ENCODE measurements at places on chromosomes 6 and 20.

GRCh38 chr6:56370127-56370540 lies 122.8 kb upstream of the COL21A1 start:
- peak; percentile 30 for DNase-seq
- no peak overlapping the region for H3K4me3 ChIP-seq
- peaks cover 46% of the 10 kb centered on the region for H3K4me1 ChIP-seq
- no peak overlapping the region for H3K27ac ChIP-seq
- no peaks in the 10 kb centered on the region for H3K36me3 ChIP-seq

- H3K27me3 ChIP-seq = no peaks in the 10 kb centered on the region
- DNase-seq = no peak
- no peak overlapping the region for H3K4me3 ChIP-seq
- H3K4me1 ChIP-seq = peaks cover 3% of the 10 kb centered on the region
- no peak overlapping the region for H3K27ac ChIP-seq
Measured at GRCh38 chr6:47455533-47456209, 21.9 kb upstream of the CD2AP start.

DNA sequence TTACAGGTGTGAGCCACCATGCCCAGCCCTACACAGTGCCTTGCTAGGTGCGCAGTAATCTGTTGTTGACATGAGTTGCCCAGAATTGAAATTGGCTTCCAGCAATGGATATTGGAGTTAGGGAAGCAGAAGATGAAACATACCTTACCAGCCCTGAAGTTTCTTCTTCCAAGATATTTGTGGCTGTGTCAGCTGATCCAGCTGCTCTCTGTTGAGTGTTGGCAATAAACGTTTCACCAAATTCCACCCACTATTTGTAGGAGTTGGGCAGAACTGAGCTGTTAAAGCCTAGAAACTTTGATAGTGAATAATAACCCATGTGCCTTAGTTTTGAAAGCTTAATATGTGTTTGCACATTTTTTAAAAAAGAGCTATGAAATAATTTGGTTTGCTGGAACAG lies 218.2 kb upstream of the SNX9 start:
- no peak overlapping the region for H3K27ac ChIP-seq
- no peaks in the 10 kb centered on the region for H3K36me3 ChIP-seq
- DNase-seq = no peak

GRCh38 chr6:152943260-152943897 lies 39.5 kb downstream of the FBXO5 start:
- no peak overlapping the region for H3K27ac ChIP-seq
- H3K4me1 ChIP-seq = no peaks in the 10 kb centered on the region
- H3K36me3 ChIP-seq = no peaks in the 10 kb centered on the region
- H3K27me3 ChIP-seq = peaks cover 6% of the 10 kb centered on the region

DNA sequence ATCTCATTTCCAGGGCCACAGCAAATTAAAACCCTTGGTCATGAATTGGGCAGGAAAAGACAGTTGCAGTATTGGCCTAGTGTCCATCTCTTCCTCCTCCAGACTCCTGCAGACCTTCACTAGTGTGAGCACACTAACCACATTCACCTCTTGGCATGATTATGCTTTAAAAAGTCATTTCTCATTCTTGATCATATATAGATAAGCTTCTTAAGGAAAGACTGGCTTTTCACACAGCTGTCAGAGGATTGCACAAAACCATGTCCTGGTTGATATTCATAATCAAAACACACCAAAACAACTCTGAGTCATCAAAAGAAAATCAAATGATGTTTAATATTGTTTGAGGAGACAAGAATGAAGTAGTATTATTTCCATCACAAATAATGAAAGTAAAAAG lies 52.1 kb downstream of the TMEM200A start:
- no peak overlapping the region for H3K4me3 ChIP-seq
- H3K4me1 ChIP-seq = no peaks in the 10 kb centered on the region
- no peaks in the 10 kb centered on the region for H3K36me3 ChIP-seq
- DNase-seq = no peak

DNA sequence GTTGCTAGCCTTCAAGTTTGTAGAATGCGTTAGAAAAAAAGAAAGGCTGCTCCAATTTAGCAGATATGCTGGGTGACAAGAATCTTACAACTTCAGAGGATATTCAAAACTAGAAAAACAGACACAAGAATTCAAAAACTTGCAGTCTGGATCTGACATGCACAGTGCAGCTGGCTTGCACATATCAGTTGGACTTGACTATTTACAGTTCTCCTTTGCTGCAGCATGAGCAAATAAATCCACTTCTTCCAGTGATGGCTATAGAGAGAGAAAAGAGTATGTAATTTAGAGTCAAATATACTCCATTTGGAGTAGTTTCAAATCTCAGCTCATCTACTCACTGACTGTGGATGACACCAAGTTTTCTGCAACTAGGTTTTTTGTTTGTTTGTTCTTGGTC lies 247.0 kb downstream of the RIMS1 start:
- no peak for DNase-seq
- H3K27ac ChIP-seq = no peak overlapping the region
- H3K27me3 ChIP-seq = peaks cover 4% of the 10 kb centered on the region
- no peaks in the 10 kb centered on the region for H3K36me3 ChIP-seq
- H3K4me3 ChIP-seq = no peak overlapping the region

DNA sequence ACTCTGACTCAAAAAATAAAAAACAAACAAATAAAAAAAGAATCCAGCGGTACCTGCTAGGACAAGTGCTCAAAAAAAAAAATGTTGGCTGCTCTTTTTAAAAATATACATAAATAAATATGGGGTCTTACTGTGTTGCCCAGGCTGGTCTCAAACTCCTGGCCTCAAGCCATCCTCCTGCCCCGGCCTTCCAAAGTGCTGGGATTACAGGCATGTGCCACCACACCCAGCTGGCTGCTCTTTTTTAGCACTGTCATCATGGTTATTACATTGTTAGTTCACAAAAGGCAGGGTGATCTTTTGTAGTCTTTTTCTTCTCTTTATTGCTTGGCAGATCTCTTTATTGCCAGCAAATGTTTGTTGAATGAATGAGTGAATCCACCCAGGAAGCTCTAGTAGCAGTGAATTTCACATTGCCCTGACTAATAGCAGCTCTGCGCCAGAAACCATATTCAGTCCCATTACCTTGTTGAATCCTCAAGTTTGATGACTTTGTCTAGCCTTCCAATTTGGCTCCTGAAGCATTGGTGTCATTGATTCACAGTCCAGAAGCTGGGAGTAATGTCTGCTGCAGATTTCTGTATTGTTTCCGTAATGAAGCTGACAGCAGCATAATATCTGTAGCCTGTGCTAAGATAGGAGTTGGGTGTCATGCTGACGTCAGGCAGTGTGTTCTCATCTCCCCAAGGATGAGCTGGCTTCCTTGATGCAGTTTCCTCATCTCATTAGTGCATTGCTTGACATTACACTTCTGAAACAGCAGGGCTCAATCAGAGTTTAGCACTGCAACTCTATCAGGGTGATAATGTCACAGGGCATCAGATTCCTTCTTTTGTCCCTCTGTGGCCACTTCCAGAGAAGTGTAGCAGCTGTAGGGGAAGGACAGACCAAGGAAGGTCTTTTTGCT lies 84.9 kb upstream of the TGM3 start:
- no peak for DNase-seq
- no peak overlapping the region for H3K4me3 ChIP-seq
- H3K4me1 ChIP-seq = peaks cover 13% of the 10 kb centered on the region
- no peaks in the 10 kb centered on the region for H3K36me3 ChIP-seq

GRCh38 chr6:63923139-63923739 lies 287.6 kb downstream of the PHF3 start:
- no peaks in the 10 kb centered on the region for H3K36me3 ChIP-seq
- H3K27ac ChIP-seq = no peak overlapping the region
- DNase-seq = no peak
- no peaks in the 10 kb centered on the region for H3K4me1 ChIP-seq

DNA sequence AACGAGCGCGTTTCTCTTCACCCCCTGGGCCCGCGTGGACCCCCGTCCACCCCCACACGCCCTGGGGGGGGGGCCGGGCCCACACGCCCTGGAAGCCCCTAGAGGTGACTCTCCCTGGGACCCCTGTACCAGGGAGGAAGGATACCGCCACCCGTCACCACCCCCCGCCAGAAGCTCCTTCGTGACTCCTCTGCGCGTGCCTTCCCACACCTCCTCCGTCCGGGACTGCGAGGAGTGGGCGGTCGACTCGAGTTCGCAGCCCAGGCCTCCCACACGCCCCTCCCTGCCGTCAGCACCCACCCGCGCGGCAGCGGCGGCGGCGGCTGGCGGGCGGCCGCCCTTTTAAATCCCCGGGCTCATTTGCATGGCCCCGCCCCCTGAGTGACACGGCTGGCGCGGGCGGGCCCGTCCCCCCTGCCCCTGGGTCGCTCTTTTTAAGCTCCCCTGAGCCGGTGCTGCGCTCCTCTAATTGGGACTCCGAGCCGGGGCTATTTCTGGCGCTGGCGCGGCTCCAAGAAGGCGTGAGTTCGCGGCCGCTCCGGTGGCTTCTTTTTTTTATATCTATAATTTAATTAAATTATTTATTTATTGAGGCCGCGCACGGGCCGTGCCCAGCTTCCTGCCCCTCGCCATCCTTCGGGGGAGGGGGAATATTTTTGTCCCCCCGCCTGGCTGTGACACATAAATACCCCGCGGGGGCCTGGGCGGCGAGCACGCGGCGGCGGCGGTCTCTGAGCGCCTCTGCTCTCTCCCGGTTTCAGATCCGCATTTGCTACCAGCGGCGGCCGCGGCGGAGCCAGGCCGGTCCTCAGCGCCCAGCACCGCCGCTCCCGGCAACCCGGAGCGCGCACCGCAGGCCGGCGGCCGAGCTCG lies at the start of gene HMGA1:
HMGA1 (plus strand) TSS at position 431 of the 873 bp plus-strand sequence. CDS start 3,908 bp downstream, outside the sequence.
- peaks cover 60% of the 10 kb centered on the region for H3K4me1 ChIP-seq
- peaks cover 16% of the 10 kb centered on the region for H3K36me3 ChIP-seq
- DNase-seq = peak; percentile 93
- H3K27ac ChIP-seq = peak within 1 kb of the TSS; percentile 99
- H3K4me3 ChIP-seq = peak within 1 kb of the TSS; percentile 85

GRCh38 chr20:38673725-38674091 lies 50.6 kb upstream of the SLC32A1 start:
- H3K4me1 ChIP-seq = peaks cover 6% of the 10 kb centered on the region
- H3K4me3 ChIP-seq = peak overlapping the region; percentile 89
- no peaks in the 10 kb centered on the region for H3K36me3 ChIP-seq
- H3K27ac ChIP-seq = no peak overlapping the region
- H3K27me3 ChIP-seq = peaks cover 96% of the 10 kb centered on the region

DNA sequence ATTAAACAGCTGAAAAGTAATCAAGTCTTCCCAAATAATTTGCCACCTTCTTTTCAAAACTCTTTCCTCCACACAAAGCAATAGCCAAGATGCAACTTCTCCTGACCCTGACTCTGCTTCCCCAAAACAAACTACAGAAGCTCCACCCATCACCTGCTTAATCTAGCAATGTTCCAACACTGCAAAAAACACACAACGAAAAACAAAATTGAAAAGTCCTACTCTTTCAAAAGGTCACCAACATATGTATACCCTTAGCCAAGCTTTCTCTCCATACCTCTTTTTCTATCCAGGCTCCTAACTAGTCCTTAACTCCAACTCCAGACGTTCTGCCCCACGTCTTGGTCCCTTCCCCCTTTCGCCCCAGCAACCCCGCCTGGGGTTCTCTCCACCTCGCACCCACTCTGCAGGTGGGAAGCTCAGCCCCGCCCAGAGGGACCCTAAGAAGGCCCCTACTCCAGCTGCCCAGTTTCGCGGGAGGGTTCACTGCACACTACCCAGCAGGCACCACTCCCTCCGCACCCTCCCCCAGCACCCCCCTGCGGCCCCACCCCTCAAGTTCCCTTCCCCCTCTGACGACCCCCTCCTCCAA lies 717 bp downstream of the CSNK2A1 start:
- H3K4me3 ChIP-seq = peak overlapping the region; percentile 90
- peak overlapping the region; percentile 44 for H3K27ac ChIP-seq
- H3K36me3 ChIP-seq = peaks cover 49% of the 10 kb centered on the region
- peaks cover 25% of the 10 kb centered on the region for H3K4me1 ChIP-seq
- peak; percentile 39 for DNase-seq

DNA sequence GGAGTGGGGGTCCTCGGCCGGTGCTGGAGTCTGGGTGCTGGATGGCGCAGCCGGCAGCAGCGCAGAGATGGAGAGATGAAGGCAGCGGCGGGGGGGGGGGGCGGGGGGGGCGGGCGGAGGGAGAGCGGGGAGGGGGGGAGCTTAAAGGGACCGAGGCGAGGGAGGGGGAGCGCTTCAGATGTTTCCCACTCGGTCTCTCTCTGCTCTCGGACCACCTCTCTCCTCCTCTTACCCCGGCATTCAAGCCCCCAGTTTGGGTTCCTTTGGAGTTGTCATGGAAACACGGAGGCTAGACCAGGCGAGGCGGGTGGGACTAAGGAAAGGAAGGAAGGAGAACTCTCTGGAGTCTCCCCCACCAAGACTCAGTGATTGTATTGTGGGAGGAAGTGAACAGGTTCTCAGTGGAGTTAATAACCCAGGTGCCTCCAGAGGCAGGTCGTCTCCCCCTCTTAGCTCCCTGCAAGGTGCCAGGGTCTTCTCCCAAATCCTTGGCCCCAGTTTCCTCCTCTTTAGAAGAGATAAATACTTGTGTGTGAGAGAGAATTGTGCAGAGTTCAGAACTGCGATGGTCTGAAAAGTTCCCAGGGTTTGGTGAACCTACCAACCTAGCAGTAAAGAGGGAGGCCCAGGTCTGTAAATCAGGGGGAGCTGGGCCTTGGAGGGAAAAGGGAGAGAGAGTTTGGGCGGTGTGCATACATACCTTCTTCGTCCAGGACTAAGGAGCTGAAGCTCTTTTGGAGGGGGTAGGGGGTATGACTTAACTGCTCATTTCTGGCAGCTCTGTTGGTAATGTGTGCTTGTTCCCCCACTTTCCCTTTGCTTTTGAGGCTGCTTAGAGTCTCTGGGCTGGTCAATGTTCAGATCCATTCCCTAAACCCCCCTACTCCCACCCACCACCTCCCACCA lies at the start of gene PRRT1:
PRRT1 (minus strand) TSS at position 77 of the 906 bp plus-strand sequence. CDS start 112 bp downstream, outside the sequence.
- H3K4me3 ChIP-seq = peak within 1 kb of the TSS; percentile 95
- H3K36me3 ChIP-seq = peaks cover 12% of the 10 kb centered on the region
- peaks cover 76% of the 10 kb centered on the region for H3K4me1 ChIP-seq
- H3K27me3 ChIP-seq = peaks cover 53% of the 10 kb centered on the region
- H3K27ac ChIP-seq = no peak within 1 kb of the TSS

- H3K36me3 ChIP-seq = no peaks in the 10 kb centered on the region
- no peak overlapping the region for H3K27ac ChIP-seq
- H3K27me3 ChIP-seq = no peaks in the 10 kb centered on the region
- H3K4me3 ChIP-seq = no peak overlapping the region
- no peak for DNase-seq
- no peaks in the 10 kb centered on the region for H3K4me1 ChIP-seq
Measured at GRCh38 chr6:46381579-46381978, 109.7 kb downstream of the RCAN2 start.

DNA sequence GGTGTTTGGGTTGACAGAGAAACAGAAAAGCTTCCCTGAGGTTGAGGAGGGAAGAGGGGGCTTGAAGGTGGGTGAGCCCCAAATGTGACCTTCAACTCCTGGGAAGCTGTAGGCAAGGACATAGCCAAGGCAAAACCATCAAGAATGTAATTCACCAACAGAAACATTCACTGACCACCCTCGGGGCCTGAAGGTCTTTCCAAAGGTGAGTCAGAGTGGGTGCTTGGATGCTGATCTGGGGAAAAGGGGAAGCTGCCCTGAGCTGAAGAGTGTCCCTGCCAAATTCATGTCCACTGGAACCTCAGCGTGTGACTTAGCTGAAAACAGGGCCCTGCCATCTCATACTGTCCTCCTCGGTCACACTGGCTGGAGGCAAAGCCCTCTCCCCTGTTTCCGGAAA lies 234.2 kb upstream of the SULF2 start:
- H3K4me1 ChIP-seq = peaks cover 35% of the 10 kb centered on the region
- no peak for DNase-seq
- H3K27me3 ChIP-seq = peaks cover 10% of the 10 kb centered on the region
- no peak overlapping the region for H3K27ac ChIP-seq
- H3K4me3 ChIP-seq = no peak overlapping the region

Data from nephron progenitor cell (in vitro differentiated cells).